ENCODE measurements at places on chromosomes 7 and 10.

DNA sequence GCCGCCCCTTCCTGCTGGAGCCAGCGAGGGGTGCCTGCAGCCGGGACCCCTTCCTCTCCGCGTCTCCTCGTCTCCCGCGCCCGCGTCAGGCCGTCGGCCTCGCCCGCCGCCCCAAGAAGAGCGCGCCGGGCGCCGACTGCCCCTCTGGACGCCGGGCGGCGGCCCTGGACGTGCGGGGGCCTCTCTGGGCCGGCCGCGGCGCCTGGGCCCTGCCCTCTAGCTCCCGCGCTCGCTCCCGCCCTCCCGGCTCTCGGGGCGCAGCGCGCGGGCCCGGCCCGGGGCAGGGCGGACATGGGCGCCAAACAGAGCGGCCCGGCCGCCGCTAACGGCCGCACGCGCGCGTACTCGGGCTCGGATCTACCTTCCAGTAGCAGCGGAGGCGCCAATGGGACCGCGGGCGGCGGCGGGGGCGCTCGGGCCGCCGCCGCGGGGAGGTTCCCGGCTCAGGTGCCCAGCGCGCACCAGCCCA is 704 bp downstream of the ZNRF2 start:
- peak; percentile 2 for DNase-seq

DNA sequence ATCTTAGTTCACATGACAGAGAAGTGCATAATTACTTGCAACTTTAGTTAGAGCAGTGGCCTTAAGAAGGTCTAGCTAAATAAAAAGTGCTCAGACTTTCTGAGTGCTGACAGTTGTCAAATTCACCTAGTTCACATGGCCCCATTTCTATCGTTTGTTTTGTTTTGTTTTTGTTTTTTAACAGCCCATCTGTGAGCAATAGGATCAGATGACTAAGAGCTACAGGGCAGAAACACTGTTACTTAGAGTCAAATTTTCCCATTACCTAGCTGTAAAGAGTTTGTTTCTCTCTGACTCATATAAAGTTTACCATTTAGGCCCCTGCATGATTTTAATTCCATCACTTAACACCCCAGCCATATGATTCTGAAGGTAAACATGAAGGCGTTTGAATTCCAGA is 18.8 kb downstream of the CAV1 start:
- no peak for DNase-seq

- DNase-seq, result no peak
These were observed 73.9 kb upstream of the CCNY start for GRCh38 chr10:35262436-35262835.

- DNase-seq, result no peak
These were observed 25.8 kb upstream of the LANCL2 start for GRCh38 chr7:55339033-55340000.

DNA sequence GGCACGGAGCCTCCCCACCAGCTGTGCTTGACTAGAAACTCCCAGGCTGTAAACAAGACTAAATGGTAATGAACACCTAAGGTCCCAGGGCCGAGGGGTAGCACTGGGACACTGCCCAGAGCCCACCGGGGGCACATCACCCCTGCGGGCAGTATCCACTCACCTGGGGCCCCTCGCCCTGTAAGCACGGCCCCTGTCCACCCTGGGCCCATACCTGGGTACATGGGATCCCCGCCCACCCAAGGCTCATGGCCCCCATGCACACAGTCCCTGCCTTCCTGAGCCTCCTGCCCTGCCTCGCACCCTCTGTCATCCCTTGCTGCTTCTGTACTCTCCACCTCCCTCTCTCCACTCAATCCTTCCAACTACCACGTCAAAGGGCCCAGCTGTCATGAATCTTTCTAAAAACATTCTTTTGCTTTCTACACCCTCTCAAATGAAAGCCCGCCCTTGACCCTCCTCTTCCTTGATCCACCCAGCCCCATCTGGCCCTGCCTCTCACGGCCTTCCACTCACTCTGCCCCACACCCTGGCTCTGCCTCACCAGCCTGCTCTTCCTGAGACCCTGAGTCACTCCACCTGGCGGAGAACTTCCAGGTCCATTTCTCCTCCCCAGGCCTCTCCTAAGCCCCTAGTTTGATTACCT is 173.1 kb downstream of the PARD3 start:
- DNase-seq, result no peak

DNA sequence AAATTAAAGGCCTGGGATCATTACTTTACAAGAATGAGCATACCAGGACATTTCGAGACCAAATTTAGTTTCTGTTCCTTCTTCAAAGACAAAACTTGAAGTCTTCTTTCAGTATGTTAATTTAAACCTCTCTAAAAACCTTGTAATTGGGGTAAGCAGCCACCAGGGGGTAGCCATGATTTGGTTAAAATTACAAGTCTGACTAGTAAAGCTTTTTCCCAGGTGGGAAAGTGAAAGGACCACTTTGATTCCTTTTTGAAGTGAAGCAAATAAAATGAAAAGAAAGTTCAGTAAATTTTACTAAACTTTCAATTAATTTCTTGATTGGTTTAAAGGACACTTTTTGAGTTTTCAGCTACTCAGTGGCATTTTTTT is 294.3 kb downstream of the BBS9 start:
- DNase-seq, result no peak

- DNase-seq, result no peak
These were observed 11.8 kb upstream of the PDCD4 start for GRCh38 chr10:110859973-110860376.

All from stimulated activated CD8-positive, alpha-beta memory T cell treated with anti-CD3 and anti-CD28 coated beads, Interleukin-15, amount 100 ng/mL, for 48 hours (primary cell).